ENCODE measurements at places on chromosomes 4 and X. TPM values are rescaled to one million over a fixed set of nuclear protein-coding genes. Genes with fewer than 3 reads are reported as not detected.

Gene POU4F2
- total RNA-seq: not detected

Gene CLDN2
- not detected for total RNA-seq

Gene MSX1
- 50.3 TPM for total RNA-seq

Gene MGARP
- total RNA-seq: 0.34 TPM

Gene SRPX2
- 13.7 TPM for total RNA-seq

Gene MAGEB2
- total RNA-seq: not detected

Gene TGIF2LX
- not detected for total RNA-seq

Gene EDNRA
- 140 TPM for total RNA-seq

Gene STPG2
- total RNA-seq: 0.85 TPM
